ENCODE measurements at places on chromosomes 5 and 9. TPM values are rescaled to one million over a fixed set of nuclear protein-coding genes. Genes with fewer than 3 reads are reported as not detected.

The SV2C gene
- 0.04 TPM for total RNA-seq

The GPX3 gene
- total RNA-seq = 2,480 TPM

The SHLD3 gene
- 1.5 TPM for total RNA-seq

The ERP44 gene
- 11.0 TPM for total RNA-seq

The FAM78A gene
- total RNA-seq = 31.8 TPM

DNA sequence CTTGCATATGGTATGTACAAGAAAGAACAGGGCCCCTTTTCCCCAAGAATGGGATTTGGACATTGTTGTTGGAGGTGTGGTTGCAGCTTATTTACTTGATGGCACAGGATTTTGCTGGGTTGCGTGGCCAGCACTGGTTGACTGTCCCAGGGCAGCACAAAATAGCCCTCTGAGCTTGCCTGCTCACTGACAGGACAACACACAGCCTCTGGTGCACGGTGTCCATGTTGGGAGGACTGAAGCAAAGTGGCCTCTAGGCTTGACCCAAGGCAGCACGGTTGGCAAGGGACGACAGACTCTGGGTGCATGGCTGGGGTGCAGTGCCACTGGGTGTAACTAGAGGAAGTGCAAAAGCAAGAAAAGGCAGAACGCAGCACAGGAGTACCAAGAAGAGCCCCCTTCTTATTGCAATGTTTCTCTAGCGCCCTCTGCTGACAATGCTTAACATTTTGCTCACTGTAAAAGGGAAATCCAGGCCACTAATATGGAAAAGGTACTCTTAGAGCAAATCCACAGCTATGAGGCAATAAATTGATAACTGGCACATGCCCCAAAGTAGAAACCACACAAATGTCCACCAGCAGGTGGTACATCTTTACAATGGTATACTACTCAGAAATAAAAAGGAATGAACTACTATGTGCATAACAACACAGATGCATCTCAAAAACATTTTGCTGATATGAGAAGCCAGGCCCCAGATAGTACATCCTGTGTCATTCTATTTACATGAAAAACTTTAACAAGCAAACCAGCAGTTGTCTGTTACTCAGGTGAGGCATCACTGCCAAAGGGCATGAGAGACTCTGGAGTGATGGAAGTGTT, 47.4 kb upstream of the BARX1 start:
- H3K27me3 ChIP-seq = no peaks in the 10 kb centered on the region
- DNase-seq = no peak
- no peaks in the 10 kb centered on the region for H3K4me1 ChIP-seq
- H3K4me3 ChIP-seq = no peak overlapping the region
- no peaks in the 10 kb centered on the region for H3K36me3 ChIP-seq

DNA sequence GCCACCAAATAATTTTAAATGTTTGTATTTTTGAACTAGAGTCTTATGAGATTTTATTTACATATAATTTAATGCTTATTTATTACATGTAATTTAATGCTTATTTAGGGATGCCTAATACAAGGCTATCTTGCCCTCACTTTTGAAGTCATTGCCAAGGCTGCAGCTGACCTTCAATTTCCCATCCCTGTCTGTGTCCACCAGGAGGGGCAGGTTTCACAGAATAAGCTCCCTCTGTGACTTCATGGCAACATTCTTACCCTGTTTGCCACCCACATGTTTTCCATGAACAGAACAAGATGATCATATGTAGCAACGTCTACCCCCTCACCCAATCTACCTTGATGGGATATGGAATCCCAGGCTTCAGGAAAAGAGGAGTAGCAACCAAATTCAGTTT, 27.0 kb downstream of the C5 start:
- no peaks in the 10 kb centered on the region for H3K4me1 ChIP-seq
- no peak overlapping the region for H3K4me3 ChIP-seq
- H3K27me3 ChIP-seq = no peaks in the 10 kb centered on the region

DNA sequence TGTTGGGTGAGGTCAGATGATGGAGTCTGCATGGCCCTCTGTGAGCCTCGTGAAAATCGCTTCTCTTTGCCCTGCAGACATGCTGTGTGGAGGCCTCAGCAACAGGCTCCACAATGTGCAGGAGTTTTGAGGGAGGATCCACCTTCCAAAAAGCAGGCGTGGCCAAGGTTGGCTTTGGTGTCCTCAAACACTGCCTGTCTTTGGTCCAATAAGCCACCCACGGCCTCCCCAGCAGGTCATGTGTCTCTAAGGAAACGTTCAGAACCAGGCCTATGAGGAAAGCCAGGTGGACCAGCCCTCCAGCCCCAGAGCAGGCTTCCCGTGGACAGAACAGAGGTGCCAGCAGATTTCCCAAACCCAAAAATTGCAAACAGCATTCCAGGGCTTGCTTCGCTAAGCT, 340.7 kb upstream of the IRX2 start:
- H3K4me3 ChIP-seq = no peak overlapping the region
- H3K36me3 ChIP-seq = no peaks in the 10 kb centered on the region
- DNase-seq = no peak

GRCh38 chr9:134751622-134752021, 110.0 kb downstream of the COL5A1 start:
- H3K4me1 ChIP-seq = no peaks in the 10 kb centered on the region
- peaks cover 6% of the 10 kb centered on the region for H3K36me3 ChIP-seq
- no peak for DNase-seq
- no peak overlapping the region for H3K27ac ChIP-seq

DNA sequence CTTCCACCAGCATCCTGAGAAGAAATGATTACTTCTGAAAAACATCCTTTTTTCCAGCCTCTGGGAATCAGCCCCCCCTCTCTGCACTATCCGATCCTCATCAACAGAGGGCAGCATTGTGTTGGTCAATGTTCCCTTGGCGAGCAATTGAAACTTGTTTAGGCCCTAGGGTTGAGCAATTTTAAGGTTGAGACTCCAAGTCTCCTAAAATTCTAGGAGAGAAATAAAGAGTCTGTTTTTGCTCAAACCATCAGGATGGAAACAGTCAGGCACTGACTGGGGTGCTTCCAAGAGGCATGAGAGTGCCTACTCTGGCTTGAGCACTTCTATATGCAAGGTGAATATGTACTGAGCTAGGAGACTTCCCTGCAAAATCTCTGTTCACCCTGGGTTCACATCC, 12.4 kb upstream of the CYFIP2 start:
- H3K27me3 ChIP-seq = no peaks in the 10 kb centered on the region
- H3K4me3 ChIP-seq = no peak overlapping the region
- DNase-seq = no peak
- H3K4me1 ChIP-seq = no peaks in the 10 kb centered on the region

- H3K4me3 ChIP-seq = peak overlapping the region; percentile 54
- peaks cover 30% of the 10 kb centered on the region for H3K4me1 ChIP-seq
- no peaks in the 10 kb centered on the region for H3K36me3 ChIP-seq
- H3K27ac ChIP-seq = peak overlapping the region; percentile 55
Measured at GRCh38 chr9:129027685-129028191, 393 bp downstream of the SH3GLB2 start.

GRCh38 chr9:131668439-131669268, 71.2 kb downstream of the RAPGEF1 start:
- H3K4me1 ChIP-seq = peaks cover 71% of the 10 kb centered on the region
- H3K4me3 ChIP-seq = no peak overlapping the region
- peak overlapping the region; percentile 79 for H3K27ac ChIP-seq
- H3K36me3 ChIP-seq = no peaks in the 10 kb centered on the region

- no peak overlapping the region for H3K4me3 ChIP-seq
- H3K4me1 ChIP-seq = no peaks in the 10 kb centered on the region
- H3K27ac ChIP-seq = no peak overlapping the region
Measured at GRCh38 chr5:15763754-15764153, 263.8 kb downstream of the FBXL7 start.

DNA sequence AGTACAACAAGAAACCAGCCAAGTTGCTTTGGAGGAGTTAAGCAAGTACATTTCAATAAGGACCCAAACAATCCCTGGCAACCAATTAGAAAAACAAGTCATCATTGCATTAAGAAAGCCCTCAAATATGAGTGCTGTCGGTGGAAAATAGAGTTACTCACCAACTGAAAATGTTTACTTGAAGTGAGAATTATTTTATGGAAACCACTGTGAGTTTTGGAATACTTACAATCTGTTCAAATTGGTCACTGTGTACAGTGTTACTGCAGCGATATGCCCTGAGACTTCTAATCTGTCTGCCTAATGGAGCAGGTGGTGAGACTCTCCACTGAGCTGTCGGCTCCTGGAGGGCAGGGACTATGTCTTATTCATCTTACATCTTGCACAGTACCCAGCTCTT, 1073.2 kb upstream of the DMAC1 start:
- no peak overlapping the region for H3K27ac ChIP-seq
- no peak overlapping the region for H3K4me3 ChIP-seq
- H3K36me3 ChIP-seq = no peaks in the 10 kb centered on the region

- H3K27ac ChIP-seq = peak overlapping the region; percentile 39
- peak; percentile 73 for DNase-seq
- no peaks in the 10 kb centered on the region for H3K36me3 ChIP-seq
- H3K4me1 ChIP-seq = no peaks in the 10 kb centered on the region
- H3K4me3 ChIP-seq = no peak overlapping the region
Measured at GRCh38 chr9:114238472-114238871, 83.1 kb downstream of the COL27A1 start.

DNA sequence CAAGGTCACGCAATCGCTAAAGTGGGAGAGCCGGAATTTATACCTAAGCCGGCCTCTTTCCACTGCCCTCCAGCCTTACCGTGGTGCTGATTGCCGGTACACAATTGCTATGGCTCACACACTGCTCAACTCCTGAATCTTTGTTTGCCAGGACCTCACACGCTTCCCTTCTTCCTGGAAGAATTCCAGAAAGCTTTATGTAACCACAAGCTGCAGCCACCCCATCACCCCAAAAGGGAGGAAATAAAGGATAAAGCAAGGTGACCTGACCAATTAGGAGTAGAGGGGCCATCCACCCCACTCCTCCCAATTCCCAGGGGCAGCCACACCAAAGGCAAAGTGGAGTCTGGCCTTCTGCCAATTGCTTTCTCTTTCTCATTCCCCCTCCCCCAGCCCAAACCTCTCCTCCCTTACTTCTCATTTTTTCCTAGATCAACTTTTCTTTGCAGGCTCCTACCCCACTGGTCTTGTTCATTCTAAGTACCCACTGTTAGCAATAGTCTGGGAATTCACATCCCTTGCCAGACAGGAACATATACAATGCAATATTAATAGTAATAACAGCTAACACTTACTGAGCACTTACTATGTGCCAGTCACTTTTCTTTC, 18.0 kb upstream of the CDC23 start:
- H3K36me3 ChIP-seq = no peaks in the 10 kb centered on the region
- H3K4me3 ChIP-seq = no peak overlapping the region
- peaks cover 19% of the 10 kb centered on the region for H3K4me1 ChIP-seq
- no peak for DNase-seq
- no peaks in the 10 kb centered on the region for H3K27me3 ChIP-seq

DNA sequence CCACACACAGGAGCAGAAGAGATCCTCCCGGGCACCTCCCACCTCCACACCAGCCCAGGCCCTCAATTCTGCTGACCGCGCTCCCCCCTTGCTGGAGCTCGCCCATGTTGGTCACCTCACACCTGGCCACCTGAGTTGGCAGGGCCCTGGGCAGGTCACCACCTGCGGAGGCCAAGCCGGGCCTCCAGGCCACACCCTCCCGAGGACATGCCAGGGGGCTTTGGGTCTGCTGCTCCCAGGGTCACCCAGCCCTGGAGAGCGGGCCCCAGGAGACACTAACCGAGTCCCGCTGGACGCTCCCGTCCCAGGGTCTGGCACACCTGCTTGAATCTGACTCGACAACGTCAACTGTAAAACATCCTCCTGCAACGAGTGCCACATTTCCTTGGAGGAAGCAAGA, 2.1 kb downstream of the SOHLH1 start:
- no peak overlapping the region for H3K27ac ChIP-seq
- H3K4me1 ChIP-seq = no peaks in the 10 kb centered on the region
- no peak overlapping the region for H3K4me3 ChIP-seq
- no peaks in the 10 kb centered on the region for H3K36me3 ChIP-seq
- DNase-seq = no peak
- no peaks in the 10 kb centered on the region for H3K27me3 ChIP-seq

GRCh38 chr9:20225826-20226225, 396.5 kb downstream of the MLLT3 start:
- H3K4me3 ChIP-seq = no peak overlapping the region
- DNase-seq = no peak
- no peaks in the 10 kb centered on the region for H3K27me3 ChIP-seq
- H3K27ac ChIP-seq = no peak overlapping the region
- no peaks in the 10 kb centered on the region for H3K4me1 ChIP-seq

GRCh38 chr5:66306105-66306843, 162.2 kb downstream of the SREK1 start:
- DNase-seq = no peak
- peak overlapping the region; percentile 62 for H3K27ac ChIP-seq
- H3K4me3 ChIP-seq = no peak overlapping the region
- H3K36me3 ChIP-seq = no peaks in the 10 kb centered on the region
- no peaks in the 10 kb centered on the region for H3K27me3 ChIP-seq

GRCh38 chr5:135008556-135008955, 25.5 kb downstream of the PITX1 start:
- H3K36me3 ChIP-seq = no peaks in the 10 kb centered on the region
- H3K27ac ChIP-seq = no peak overlapping the region
- H3K27me3 ChIP-seq = no peaks in the 10 kb centered on the region
- no peak for DNase-seq

DNA sequence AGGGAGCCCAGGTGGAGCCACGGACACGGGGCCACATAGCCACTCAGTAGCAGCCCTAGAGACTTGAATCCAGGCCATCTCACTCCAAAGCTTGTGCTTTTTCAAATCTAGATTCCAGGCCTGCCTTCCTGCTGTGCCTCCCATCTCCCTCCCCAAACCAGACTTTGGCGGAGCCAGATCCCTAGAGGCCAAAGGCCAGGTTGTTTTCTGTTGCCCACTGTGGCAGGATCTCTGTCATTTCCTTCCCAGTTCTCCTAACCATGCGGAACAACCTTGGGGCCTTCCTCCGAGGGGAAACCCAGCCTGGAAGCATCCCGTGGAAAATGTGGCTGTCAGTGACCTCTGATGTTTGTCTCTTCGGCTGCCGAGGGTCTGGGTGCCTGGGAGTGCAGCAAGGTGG, 16.4 kb upstream of the RPS14 start:
- H3K27ac ChIP-seq = peak overlapping the region; percentile 48
- H3K27me3 ChIP-seq = no peaks in the 10 kb centered on the region
- no peak for DNase-seq
